ENCODE measurements at places on chromosomes 5 and 9.

DNA sequence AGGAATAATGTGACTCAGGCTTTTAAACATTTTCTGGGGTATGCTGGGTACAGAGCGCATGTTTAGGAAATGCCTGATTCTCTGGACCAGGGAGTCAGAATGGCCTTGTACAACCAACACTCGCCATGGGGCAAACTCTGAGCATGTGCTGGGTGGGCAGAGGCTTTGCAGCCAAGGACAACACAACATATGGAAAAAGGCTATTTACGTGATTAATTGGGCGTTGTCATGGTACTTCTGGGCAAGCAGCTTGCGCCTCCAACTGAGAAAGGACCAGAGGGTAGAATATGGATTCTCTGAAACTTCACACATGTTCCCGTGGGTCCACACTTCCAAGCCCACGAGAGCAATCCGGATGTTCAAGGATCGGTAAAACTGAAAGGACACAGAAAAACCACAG, 49.1 kb downstream of the NIPAL4 start:
- peaks cover 41% of the 10 kb centered on the region for H3K4me1 ChIP-seq
- no peaks in the 10 kb centered on the region for H3K27me3 ChIP-seq
- H3K36me3 ChIP-seq, result peaks cover 75% of the 10 kb centered on the region
- peak overlapping the region; percentile 7 for H3K27ac ChIP-seq

- H3K27me3 ChIP-seq, result no peaks in the 10 kb centered on the region
- no peak overlapping the region for H3K4me3 ChIP-seq
- H3K36me3 ChIP-seq, result no peaks in the 10 kb centered on the region
- no peak overlapping the region for H3K27ac ChIP-seq
- no peak for DNase-seq
These were observed 367.5 kb upstream of the BRINP1 start for GRCh38 chr9:119736491-119737454.

- no peak for DNase-seq
- H3K4me3 ChIP-seq, result no peak overlapping the region
- H3K4me1 ChIP-seq, result no peaks in the 10 kb centered on the region
- H3K36me3 ChIP-seq, result no peaks in the 10 kb centered on the region
- H3K27me3 ChIP-seq, result no peaks in the 10 kb centered on the region
These were observed 28.4 kb downstream of the TIMD4 start for GRCh38 chr5:156934450-156935211.

DNA sequence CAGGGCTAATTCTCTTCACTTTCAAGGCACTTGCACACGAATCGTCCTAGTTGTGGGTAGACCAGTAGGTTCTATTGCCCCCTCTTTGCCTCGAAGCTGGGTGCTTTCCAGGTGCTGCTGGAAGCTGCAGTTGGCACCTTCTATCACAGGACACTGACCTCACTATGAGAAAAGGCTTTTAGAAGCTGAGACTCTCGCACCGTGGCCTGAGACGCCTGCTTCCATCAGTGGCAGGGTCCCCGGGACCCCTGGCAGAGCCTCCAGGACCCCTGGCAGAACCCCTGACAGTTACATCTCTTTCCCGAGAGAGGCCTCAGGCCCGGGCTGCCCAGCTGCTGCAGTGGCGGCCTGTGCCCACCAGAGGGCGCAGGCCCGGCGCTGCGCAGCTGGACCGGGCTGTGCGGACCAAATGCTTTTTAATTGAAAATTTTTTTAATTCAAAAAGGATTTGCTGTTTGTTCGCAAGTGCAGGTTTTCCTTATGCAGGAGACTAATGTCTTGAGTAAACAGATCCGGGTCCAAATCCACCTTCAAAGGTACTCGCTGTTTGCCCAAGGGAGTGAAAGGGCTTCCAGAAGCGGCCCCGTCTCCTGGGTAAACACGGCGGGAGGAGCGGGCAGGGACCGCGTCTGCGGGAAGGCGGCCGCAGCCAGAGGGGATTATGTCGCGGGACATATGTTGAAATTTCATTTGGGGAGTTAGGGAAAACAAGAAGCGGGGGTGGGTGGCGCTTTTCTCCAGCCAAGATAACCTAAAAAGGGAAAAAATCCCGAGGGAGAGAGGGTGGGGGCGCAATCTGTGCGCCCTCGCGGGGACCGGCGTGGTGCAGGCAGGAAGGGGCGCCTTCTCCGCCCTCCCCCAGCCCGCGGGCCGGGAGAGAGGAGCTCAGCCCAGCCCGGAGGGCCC, 114.5 kb upstream of the LMX1B start:
- DNase-seq, result no peak
- H3K36me3 ChIP-seq, result no peaks in the 10 kb centered on the region
- H3K4me1 ChIP-seq, result peaks cover 18% of the 10 kb centered on the region
- H3K27me3 ChIP-seq, result no peaks in the 10 kb centered on the region
- H3K27ac ChIP-seq, result no peak overlapping the region

DNA sequence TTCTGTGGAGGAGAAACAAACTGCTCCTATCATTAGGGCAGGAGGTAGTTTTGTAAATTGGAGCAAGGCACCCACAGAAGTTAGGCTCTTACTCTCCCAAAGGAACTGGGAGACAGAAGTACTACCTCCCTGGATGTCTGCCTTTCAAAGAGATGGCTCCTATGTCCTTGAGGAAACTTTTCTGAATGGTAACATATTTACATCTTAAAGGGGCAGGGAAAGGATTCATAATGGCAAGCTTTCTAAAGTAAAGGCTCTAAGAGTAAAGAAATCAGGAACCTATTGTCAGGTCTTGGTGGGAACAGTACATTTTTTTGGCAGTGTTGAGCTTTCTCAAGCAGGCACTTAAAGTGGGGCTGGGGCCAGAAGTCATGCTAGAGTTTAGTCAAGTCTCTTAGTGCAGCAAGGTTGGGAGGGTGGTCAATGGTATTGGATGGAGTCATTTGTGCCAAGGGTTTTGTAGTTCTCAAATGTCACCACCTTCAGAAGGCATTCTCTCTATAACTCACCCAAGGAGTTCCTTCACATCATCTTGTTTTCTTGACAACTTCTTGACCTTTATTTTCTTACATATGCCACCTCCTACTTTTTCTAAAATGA, 26.3 kb upstream of the NDFIP1 start:
- DNase-seq, result no peak
- H3K4me1 ChIP-seq, result no peaks in the 10 kb centered on the region
- H3K27ac ChIP-seq, result no peak overlapping the region
- H3K27me3 ChIP-seq, result peaks cover 16% of the 10 kb centered on the region
- H3K4me3 ChIP-seq, result no peak overlapping the region

- no peak overlapping the region for H3K4me3 ChIP-seq
- H3K36me3 ChIP-seq, result no peaks in the 10 kb centered on the region
- no peaks in the 10 kb centered on the region for H3K4me1 ChIP-seq
- H3K27me3 ChIP-seq, result no peaks in the 10 kb centered on the region
- H3K27ac ChIP-seq, result no peak overlapping the region
These were observed 10.5 kb downstream of the LIX1 start for GRCh38 chr5:97131921-97132320.

- peaks cover 36% of the 10 kb centered on the region for H3K4me1 ChIP-seq
- no peaks in the 10 kb centered on the region for H3K36me3 ChIP-seq
- peak; percentile 88 for DNase-seq
These were observed 138.5 kb downstream of the SLIT3 start for GRCh38 chr5:169162407-169162806.

DNA sequence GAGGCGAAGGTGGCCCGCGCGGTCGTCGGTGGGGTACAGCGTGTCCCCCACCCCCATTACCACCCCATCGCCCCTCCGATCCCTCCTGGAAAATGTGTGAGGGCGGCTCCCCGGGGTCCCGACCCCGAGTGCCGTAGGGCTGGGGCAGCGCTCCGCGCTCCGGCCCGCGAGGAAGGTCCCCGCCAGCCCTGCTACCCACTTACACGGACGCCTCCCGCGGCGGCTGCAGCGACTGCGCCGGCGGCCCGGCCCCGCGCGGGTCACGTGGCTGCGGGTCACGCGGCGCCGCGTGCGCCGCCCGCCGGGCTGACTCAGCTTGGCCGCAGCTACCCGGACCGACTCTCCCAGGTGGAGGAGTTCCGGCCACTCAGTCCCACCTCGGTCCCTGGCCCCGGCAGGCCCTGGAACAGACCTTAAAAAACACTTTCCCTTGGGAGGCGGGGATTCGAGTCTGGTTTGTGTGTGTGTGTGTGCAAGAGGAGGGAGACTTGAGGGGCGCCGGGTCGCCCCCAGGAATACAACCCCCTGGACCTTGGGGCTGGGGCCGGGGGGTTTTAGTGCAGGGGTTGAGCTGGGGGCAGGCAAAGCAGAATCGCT, at the start of gene GNPDA1:
Gene GNPDA1, minus strand, starts transcription at position 236 of the 597 bp plus-strand sequence. CDS start 992 bp downstream, outside the sequence.
- H3K4me3 ChIP-seq, result peak within 1 kb of the TSS; percentile 80
- H3K27me3 ChIP-seq, result no peaks in the 10 kb centered on the region
- H3K36me3 ChIP-seq, result no peaks in the 10 kb centered on the region
- DNase-seq, result peak; percentile 35
- peak within 1 kb of the TSS; percentile 68 for H3K27ac ChIP-seq

- DNase-seq, result no peak
- H3K27ac ChIP-seq, result no peak overlapping the region
- peaks cover 16% of the 10 kb centered on the region for H3K36me3 ChIP-seq
- H3K4me3 ChIP-seq, result no peak overlapping the region
- H3K27me3 ChIP-seq, result no peaks in the 10 kb centered on the region
- H3K4me1 ChIP-seq, result no peaks in the 10 kb centered on the region
These were observed 9.6 kb downstream of the FBXO38 start for GRCh38 chr5:148393390-148393741.

GRCh38 chr5:158640593-158640980, 459.1 kb downstream of the EBF1 start:
- H3K4me1 ChIP-seq, result peaks cover 7% of the 10 kb centered on the region
- no peaks in the 10 kb centered on the region for H3K27me3 ChIP-seq
- DNase-seq, result peak; percentile 31
- H3K36me3 ChIP-seq, result no peaks in the 10 kb centered on the region
- H3K4me3 ChIP-seq, result no peak overlapping the region

DNA sequence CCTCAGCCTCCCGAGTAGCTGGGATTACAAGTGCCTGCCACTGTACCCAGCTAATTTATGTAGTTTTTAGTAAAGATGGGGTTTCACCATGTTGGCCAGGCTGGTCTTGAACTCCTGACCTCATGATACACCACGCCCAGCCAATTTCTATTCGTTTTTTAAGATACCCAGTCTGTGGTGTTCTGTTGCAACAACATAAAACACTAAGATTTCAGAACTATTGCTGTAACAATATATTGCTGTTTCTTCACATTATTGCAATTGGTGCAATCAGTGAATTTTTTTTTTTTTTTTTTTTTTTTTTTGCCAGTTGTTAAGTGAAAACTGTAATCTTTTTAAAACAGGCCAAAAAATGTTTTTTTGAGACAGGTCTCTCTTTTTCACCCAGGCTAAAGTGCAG, 9.9 kb downstream of the SRP19 start:
- no peak for DNase-seq
- H3K27me3 ChIP-seq, result no peaks in the 10 kb centered on the region
- H3K27ac ChIP-seq, result no peak overlapping the region
- H3K36me3 ChIP-seq, result peaks cover 41% of the 10 kb centered on the region
- no peak overlapping the region for H3K4me3 ChIP-seq

- H3K27ac ChIP-seq, result no peak overlapping the region
- H3K4me3 ChIP-seq, result no peak overlapping the region
- no peaks in the 10 kb centered on the region for H3K4me1 ChIP-seq
- DNase-seq, result peak; percentile 23
- no peaks in the 10 kb centered on the region for H3K27me3 ChIP-seq
- no peaks in the 10 kb centered on the region for H3K36me3 ChIP-seq
These were observed 76.8 kb downstream of the PALM2AKAP2 start for GRCh38 chr9:109856785-109857184.

- H3K36me3 ChIP-seq, result no peaks in the 10 kb centered on the region
- no peaks in the 10 kb centered on the region for H3K27me3 ChIP-seq
- DNase-seq, result no peak
- H3K4me1 ChIP-seq, result no peaks in the 10 kb centered on the region
- no peak overlapping the region for H3K4me3 ChIP-seq
- no peak overlapping the region for H3K27ac ChIP-seq
These were observed 102.6 kb downstream of the CDC42SE2 start for GRCh38 chr5:131366428-131366827.

DNA sequence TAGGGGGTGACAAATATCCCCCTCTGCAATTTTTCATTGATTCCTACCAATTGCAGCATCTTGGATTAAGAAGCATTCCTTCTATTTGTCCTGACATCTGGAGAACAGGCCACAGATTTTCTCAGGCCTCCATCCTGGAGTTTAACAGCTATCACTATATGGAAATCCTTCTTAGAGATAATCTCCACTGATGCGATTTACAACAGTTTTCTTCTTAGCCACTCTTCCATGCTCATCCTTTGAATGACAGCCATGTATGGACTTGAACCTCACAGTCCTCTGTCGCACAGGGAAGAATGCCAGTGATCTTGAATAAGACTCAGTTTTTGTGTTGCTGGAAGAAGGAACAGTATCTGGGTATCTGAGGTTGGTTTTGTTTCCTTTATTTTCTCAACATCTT, 73.2 kb downstream of the PGM5 start:
- no peaks in the 10 kb centered on the region for H3K27me3 ChIP-seq
- no peak overlapping the region for H3K4me3 ChIP-seq
